ENCODE measurements at places on chromosomes 2 and 18.

GRCh38 chr18:79329786-79330185 lies 65.9 kb upstream of the NFATC1 start:
- no peak for DNase-seq

DNA sequence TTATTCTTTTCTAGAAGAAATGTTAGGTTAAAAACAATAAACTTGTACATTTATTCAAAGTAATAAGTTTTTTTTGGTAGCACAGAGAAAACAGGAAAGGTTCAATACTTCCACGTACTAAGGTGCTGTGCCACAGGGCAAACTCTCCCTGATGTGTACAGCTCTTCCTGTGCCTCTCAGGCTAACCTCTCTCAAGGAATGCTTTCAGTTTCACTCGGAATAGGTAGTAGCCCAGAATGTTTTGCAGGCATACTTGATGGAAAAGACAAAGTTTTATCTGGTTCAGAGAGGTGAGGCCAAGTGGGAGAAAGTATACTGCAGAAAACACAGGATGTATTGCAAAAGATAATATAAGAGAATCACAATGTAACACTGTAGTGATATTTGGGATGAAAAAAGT lies 171.0 kb upstream of the ZFP36L2 start:
- DNase-seq: no peak

DNA sequence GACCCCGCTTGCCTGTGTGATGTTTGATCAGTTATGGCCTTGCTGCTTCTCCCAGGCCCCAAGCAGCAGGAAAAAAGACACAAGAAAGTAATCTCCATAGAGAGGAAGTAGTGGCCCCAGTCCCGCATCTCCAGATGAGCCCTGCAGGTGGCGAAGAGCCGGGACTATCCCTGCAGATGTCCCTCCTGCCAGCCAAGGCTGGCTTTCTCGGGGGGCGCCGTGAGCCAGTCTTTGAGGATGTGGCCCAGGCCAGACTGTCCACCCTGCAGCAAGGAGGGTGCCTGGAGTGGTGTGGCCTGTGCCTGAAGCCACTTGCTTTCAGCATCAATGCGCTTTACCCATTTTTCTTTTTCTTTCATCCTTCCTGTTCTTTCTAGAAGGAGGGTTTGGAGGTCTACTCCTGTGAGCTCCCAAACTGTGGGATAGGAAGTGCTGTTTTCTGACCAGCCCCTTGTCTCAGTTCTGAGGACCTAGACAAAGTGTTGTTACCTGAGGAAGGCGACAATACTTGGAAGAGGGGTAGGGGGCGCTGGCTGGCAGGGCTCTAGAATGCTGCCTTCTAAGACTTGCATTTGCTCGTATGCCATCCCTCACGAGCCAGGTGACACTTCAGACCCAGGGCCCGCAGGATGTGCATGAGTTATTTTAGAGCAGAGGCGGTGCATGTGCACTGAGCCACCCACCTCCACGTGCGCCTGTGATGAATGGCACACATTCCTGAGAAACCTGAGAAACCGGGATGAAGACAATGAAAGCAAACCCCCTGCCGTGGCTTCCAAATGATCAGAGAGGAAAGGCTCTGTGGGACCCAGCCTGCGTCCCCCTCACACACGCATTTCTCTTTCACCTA lies 255.8 kb downstream of the FBXO15 start:
- no peak for DNase-seq

GRCh38 chr2:25324905-25325592 lies 16.7 kb downstream of the DNMT3A start:
- no peak for DNase-seq

DNA sequence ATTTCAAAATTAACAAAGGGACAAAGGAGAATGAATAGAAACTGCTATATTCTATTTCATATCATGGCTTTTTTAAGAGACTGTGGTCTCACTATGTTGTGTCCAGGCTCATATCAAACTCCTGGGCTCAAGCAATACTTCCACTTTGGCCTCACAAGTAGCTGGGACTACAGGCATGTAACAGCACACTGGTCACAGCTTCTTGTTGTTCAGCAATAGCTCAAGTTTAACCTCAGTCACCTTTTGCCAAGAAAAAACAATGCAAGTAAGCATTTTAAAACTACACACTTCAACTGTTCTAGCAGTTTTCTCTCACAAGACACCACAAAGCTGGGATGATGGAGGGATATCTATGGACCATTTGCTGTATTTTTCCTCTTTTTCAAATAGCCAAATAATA lies 77.1 kb downstream of the ANKRD44 start:
- DNase-seq: no peak

DNA sequence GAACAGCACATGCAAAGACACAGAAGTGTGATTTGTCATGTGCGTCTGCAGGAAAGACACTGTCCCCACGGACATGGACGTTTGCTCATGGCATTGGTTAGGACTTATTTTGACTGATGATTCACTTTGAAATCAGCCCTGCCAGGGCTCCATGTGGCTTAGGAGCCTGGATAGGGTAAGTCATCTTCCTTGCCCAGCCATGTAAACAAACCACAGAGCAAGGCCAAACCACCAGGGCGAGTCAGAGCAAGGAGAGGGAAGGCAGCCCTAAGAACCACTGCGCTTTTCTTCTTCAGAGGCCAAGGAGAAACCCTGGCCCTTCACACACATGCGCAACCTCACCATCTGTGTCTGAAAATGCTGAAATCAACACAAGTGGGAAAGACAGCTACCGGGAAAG lies 88.8 kb downstream of the GFPT1 start:
- no peak for DNase-seq

DNA sequence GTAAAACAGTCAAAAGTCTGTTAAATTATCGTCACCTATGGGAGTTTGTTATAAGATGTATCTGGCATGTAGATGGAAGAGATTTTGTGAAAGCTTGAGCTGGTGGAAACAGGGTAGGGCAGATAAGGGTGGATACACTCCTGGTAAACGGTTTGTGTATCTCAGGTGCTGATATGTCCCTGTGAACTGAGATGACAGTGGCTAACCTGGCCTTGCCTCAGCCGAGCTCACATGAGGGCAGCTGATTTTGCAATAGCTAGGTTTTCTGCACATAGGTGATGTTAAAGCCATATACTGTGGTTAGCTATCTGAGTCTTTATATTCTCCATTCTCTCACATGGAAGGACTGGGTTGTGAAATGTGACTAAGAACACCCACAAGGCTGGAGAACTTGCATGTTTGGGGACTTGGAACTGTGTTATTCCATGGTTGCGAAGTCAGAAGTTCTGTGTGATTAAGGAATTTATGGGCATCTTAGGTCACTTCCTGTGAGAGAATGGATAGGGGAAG lies 205.1 kb downstream of the TPGS2 start:
- DNase-seq: no peak

GRCh38 chr2:198774576-198774975 lies 683.2 kb downstream of the SATB2 start:
- no peak for DNase-seq

DNA sequence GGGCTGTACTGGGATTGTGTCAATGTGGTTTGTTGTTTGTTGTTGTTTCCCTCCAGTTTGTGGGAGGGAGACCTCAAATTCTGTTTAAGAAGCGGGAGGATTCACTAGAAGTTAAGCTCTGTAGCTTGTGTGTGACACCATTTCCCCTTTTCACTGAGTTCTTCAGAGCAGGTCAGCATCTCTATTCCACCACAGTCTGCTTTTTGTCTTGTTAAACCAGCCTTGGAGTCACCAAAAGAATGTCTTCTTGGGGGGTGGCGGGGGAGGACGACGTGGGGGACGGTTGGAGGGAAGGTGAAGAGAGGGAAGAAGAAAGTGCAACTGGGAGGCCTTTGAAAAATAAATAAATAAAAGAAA lies 2.3 kb upstream of the BCL11A start:
- DNase-seq: no peak

GRCh38 chr2:100791936-100792308 lies 28.0 kb upstream of the NPAS2 start:
- no peak for DNase-seq

DNA sequence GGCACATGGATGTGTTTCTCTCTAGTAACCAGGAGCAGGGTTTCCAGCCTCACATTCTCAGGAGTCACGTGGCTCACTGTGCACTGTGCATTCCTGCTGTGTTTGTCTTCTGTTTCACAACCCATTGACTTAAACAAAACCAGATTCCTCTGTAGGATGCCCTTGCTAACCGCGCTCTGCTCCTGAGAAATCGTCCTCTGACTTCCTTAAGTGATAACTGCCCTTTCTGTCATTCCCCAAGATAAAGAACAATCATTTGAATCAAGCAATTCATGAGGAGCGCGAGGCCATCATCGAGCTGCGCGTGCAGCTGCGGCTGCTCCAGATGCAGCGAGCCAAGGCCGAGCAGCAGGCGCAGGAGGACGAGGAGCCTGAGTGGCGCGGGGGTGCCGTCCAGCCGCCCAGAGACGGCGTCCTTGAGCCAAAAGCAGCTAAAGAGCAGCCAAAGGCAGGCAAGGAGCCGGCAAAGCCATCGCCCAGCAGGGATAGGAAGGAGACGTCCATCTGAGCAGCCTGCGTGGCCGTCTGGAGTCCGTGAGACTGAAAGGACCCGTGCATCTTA lies 60.2 kb downstream of the RALBP1 start:
- no peak for DNase-seq

DNA sequence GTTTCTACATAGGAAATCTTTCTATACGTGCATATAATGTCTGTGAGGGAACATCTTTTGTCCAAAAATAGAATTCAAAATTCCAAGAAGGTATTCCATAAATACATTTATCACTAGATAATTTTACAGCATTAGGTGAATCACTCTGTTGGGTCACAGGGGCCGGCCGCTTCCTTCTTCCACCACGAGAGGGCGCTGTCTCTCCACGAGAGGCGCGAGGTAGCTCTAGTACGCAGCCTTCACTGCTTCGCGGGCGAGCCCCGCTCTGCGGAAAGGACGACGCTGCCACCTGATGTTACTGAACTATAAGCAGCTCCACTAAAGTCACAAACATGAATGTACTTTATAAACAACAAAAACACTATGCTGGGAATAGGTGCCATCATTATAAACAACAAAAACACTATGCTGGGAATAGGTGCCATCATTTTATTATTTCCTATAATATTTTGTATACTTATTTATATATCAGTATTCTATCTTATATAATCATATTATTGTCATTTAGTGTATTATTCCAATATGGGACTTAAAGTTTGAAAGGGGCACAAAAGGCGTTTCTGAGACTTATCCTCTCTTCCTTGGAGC lies 69.4 kb upstream of the REV1 start:
- peak; percentile 63 for DNase-seq

Measured in NCI-H1092 (cell line).